ENCODE measurements at places on chromosomes 12 and 14.

- DNase-seq, result no peak
Observed at GRCh38 chr14:43649508-43649907, 857.6 kb downstream of the FSCB start.

DNA sequence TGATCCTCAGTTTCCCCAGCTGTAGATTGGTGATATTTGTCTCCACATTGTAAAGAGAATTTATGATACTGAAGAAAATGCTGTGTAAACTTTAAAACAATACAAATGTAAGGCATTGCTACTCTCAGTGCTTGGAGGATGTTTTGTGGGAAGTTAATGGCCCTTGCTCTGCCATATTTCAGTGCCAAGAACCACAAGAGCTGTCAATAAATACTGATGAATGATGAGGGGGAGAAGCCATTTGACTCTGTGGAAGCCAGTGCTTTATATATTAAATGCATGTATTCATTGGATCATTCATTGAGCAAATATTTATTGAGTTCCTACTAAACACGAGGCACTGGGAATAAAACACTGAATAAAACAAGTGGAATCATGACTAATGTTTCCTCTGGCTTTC lies 30.8 kb downstream of the CACNA1C start:
- DNase-seq, result no peak

GRCh38 chr14:105472486-105472991 lies 2.1 kb upstream of the CRIP2 start:
- DNase-seq, result no peak

GRCh38 chr12:92144631-92145480 lies 790 bp downstream of the BTG1 start:
- DNase-seq, result no peak

DNA sequence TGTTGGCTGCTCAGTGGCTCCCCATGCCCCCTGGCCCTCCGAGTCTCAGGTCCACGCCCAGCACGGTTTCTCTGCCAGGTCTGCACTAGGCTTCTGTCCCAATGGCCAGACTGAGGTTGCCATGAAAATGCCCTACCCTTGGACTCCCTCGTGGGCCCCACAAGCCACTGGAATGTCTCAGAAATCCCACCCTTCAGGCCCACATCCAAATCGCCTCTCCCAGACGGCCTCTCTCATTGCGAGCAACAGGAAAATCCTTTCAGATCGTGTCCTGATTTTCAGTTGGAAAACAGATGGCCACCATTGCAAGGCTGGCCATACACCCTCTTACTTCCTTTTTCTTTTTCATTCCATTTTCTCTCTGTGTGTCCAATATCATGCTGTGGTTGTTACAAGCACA lies 77.3 kb downstream of the IRF2BPL start:
- DNase-seq, result no peak

DNA sequence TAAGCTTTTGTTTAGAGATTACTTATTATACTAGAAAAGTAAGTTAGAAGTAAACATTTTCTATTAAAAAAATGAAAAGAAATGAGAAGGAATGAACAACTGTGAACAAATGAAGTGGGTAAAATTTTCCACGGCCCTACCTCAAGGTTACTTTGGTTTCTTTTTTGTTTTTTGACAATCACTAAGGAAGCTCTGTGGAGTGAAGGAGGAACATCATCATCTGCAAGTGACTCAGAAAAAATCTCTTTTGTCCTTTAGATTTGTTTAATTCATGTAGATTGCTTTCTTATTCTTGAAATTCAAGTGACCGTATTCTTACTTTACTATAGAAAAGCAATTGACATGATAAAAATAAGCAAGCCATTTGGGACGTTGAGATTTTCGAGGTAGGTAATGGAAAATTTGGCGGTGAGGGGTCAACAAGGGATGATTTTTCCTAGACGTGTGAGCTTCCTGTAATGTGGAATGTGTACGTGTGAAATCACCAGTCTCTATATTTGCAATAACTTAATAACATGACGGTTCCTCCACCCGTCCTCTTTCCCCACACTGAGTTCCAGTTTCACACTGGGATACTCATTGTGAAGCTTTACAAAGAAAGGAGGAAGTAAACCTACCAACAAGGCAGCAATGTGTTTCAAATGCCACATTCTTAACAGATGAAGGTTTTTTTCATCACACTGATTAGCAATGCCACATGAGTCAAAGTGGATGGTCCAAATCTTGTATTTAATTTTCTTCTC lies 62.3 kb upstream of the EGLN3 start:
- DNase-seq, result peak; percentile 46

GRCh38 chr12:42586268-42586667 lies 3.3 kb downstream of the PRICKLE1 start:
- DNase-seq, result no peak

- no peak for DNase-seq
Observed at GRCh38 chr14:71119832-71120231, 212.6 kb downstream of the PCNX1 start.

- no peak for DNase-seq
Observed at GRCh38 chr12:25714198-25714984, 161.3 kb upstream of the LMNTD1 start.

- no peak for DNase-seq
Observed at GRCh38 chr12:93404961-93405849, 27.5 kb downstream of the NUDT4 start.

- no peak for DNase-seq
Observed at GRCh38 chr12:32515137-32515873, 115.9 kb downstream of the FGD4 start.

GRCh38 chr12:54053751-54054741 lies at the start of gene HOXC4:
Gene HOXC4, plus strand, starts transcription at chr12:54053835. Its CDS starts 88 bp downstream, at chr12:54053923.
- DNase-seq, result no peak

DNA sequence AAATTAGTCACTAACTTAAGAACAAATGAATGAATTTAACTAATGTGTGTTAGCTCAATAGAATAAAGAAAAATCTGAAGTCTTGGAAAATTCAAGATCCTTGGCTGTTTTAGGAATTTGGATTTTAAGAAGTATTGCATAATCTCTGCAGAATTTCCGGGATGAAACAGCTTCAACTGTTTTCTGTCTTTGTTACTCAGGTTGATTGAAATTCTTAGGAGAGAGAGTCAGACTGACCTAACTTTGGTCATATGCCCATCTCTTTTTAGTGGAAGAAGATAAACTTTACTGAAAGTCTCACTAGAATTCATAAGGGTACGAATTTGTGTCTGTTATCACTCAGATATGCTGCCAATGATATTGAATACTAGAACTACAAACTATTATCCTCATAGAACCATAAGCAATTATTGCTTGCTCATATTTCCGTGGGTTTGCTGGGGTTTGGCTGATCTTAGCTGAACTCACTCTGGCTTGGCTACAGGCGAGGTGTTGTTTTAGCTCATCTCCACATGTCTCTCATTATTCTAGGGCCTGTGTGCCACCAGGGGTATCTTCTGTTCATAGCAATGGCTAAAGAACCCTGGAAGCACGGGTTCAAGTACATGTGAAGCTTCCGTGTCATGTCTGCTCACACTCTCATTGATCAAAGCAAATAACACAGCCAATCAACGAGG lies 257.4 kb upstream of the NOVA1 start:
- no peak for DNase-seq

DNA sequence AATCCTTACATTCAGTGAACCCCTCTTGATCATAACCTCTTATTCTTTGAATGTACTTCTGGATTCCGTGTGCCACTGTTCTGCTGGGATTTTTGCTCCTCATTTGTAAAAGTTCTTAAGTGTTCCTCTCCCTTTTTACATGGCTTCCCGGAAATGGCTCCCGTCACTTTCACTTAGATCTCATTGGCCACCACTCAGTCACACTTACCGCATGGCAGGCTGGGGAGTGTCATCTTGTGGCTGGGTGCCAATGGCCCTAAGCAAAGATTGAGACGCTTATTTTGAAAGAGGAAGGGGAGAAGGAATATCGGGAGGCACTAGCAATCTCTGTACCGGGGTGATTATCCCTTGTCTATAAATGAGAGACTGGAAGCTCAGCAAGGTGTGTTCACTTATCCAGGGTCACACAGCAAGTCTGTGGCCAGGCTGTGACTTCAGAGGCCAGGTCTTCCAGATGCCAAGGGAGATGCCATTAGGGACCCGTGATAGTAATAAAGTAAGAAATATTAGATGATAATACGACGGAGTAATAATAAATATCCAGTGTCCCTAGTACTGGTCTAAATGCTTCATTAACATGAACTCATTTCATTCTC lies 68.8 kb downstream of the RNFT2 start:
- no peak for DNase-seq

- DNase-seq, result peak; percentile 39
Observed at GRCh38 chr14:51302295-51303030, 62.4 kb downstream of the TMX1 start.

Data from SHP77 treated with DMSO at 0.1 percent for 48 hours (cell line).